ENCODE measurements at places on chromosomes 1 and 21.

- no peak for DNase-seq
Observed at GRCh38 chr1:232998646-232999045, 48.2 kb downstream of the NTPCR start.

DNA sequence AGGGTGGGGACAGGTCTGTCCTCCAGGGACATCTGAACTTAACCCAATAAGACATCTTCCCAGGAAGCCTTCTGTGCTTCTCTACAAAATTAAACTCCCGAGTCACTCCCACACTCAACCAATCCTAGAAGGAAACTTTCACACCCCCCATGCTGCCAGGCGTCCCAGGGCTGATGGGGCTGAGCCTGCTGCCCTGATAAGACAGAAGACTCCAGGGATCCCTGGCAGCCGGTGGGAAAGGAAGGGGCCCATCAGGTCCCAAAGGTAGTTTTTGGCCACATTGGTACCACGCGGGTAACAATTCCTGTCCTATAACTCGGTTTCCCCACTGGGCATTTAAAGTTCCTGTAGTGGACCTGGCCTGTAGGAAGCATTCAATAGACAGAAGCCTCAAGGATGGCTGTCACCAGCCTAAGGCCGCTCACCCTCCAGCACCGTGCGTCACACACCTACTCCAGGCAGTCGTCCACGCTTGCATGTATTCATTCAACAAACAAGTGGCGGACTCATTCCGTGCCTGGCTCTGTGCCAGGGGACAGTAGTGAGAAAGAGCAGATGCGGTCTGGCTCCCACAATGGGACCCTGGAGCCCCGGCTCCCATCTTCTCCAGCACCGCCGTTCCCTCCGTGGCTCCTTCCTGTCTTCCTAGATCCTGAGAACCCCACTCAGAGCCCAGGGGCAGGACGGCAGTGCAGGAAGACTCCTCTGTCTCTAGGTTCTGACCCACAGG lies 465.2 kb downstream of the NPHP4 start:
- DNase-seq = no peak

DNA sequence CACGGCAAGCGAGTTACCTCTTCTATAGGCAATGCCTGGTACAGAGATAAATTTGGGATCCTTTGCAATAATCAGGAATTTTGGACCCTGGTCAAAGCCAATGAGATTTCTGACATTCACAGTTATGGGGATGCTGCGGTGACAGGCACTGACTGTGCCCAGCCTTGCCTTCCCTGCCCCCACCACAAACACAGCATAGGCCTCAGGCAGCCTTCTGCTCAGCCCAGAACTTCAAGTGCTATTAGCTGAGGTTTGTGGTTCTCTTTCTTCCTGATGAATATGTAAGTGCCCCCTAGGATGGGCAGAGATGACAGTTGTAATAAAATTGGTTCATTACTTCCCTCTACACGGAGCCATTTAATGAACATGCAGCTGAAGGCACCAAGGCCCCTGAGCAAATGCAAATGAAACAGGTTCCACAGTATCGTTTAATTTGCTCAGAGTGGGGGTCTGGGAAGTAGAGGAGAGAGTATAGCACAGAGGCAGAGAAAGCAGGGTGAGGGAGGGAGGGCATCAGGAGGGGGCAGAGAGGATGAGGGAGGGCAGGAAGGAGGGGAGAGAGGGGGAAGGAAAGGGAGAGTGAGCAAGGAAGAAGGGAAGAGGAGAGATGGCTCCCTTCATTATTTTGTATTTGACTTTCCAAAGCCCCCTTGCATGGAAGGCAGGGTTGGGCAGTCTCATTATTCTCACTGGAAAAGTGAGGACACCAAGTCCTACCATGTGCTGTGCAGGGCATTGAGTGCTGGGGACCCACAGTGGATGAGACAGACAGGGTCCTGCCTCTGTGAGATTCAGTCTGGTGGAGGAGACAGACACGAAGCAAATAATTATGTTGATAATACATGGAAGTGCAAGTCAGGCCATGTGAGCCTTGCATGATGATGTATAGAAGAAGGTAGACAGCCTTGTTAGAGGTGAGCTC lies 513.0 kb downstream of the PTPRU start:
- DNase-seq = no peak

GRCh38 chr1:6638226-6638625 lies 13.6 kb downstream of the THAP3 start:
- DNase-seq = peak; percentile 84

DNA sequence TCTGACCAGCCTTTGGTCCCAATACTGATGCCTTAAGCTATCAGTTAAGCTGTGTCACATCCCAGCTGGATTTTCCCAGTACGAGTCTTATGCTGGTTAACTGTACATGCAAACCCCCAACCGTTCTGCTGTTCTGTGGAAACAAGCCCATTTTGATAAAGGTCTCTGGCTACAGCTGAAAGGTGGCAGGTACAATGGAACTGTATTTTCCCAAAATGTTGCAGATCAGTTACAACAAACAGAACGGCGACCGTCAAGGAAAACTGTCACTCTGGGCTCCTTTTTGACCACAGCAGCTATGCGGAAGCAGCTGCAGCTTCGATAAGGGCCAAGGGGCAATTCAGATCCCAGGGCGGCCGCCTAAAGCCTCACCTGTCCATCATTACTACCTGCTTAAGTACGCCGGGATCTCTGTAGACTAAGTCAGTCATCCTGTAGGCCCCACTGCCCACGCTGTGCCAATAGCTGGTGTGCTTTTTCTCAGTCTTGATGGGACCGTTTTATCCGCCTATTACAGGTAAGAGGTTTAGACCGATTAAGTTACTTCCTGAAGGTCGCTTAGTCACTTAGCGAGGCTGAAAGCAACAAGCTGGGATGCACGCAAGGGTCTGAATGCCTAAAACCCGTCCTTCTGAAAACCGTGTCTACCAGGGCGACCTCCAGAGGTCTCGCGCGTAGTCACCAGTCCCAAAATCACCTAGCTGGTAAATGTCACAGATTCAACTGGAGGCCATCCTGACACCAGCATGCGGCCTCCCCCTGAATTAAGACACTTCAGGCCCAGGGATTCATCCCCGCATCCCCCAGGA lies 11.1 kb upstream of the RAB42 start:
- no peak for DNase-seq

DNA sequence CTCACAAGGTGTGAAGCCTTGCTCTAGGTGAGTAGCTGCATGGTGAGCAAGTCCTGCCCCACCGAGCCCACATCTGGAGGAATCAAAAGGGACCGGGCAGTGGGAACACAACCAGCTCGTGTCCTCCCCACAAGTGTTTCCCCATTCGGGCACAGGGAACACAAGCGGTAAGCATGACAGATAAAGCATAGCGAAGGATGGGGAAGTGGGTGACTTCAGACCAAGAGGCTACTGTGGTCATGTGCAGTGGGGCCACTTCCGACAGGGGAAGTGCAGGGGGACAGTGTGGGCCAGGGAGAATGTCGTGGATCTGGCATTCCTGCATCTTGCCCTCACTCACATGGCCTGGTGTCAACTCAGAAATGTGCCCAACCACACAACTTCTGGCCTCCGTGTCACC lies 306.2 kb downstream of the FAM72C start:
- no peak for DNase-seq

- no peak for DNase-seq
Observed at GRCh38 chr1:24992124-24992760, 62.2 kb upstream of the RUNX3 start.

DNA sequence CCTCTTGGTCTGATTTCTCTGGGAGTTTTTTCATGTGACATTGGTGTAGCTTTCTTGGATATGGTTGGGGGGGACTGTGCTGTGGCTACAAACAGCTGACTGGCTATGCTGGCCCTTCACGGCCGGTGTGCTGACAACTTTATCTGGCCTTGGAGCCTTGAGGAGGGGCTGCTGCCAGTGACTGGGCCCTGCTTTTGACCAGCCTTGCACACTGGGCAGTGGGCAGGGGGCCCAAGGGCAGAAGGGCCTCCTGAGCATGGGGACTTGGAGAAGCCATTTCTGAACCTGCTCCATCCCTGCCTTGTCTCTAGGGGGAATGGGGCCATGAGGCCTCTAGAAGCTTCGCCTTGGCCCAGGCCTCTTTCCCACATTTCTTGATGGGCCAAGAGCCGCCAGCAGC lies 139.6 kb downstream of the CAMTA1 start:
- DNase-seq = no peak

- no peak for DNase-seq
Observed at GRCh38 chr1:20648438-20648837, 12.7 kb downstream of the DDOST start.

All from heart left ventricle (tissue), 16 donors.